ENCODE measurements at places on chromosomes 12 and 14.

DNA sequence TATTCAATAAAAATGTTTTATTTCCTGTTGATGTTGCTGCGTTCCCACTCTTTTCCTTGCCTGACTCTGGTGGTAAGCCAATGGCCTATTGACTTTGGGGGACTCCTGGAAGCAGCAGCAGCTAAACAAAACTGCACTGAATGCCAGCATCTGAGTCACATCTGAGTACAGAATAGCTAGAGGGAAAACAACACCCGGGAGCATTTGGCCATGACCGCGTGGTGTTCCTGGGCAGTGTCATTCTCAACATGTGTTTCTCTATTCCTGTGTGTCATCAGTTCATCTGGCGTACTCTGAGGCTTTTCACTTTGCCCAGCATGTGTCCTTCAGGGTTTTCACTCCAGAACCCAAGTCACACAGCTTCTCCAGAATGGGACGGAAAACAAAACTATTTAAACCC lies 238.8 kb downstream of the PAWR start:
- peak; percentile 97 for DNase-seq

GRCh38 chr14:41925409-41925808 lies 318.7 kb downstream of the LRFN5 start:
- peak; percentile 45 for DNase-seq

DNA sequence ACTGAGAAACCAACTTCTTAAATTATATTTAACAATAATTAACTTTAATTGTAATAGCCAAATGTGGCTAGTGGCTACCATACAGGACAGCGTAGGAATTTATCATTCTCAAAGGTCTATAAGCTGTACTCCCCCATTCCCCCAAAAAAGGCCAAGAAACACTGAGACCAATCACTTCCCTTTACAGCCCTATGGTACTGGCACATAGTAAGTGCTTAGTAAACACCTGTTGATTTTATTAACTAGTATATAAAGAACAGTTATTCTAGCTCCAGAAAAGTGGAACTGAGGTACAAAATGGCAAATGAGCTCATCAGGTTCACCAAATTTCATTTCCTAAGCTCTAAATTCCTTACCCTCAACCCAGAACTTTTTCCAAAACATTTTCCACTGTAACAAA lies 6.1 kb upstream of the SRSF9 start:
- no peak for DNase-seq

DNA sequence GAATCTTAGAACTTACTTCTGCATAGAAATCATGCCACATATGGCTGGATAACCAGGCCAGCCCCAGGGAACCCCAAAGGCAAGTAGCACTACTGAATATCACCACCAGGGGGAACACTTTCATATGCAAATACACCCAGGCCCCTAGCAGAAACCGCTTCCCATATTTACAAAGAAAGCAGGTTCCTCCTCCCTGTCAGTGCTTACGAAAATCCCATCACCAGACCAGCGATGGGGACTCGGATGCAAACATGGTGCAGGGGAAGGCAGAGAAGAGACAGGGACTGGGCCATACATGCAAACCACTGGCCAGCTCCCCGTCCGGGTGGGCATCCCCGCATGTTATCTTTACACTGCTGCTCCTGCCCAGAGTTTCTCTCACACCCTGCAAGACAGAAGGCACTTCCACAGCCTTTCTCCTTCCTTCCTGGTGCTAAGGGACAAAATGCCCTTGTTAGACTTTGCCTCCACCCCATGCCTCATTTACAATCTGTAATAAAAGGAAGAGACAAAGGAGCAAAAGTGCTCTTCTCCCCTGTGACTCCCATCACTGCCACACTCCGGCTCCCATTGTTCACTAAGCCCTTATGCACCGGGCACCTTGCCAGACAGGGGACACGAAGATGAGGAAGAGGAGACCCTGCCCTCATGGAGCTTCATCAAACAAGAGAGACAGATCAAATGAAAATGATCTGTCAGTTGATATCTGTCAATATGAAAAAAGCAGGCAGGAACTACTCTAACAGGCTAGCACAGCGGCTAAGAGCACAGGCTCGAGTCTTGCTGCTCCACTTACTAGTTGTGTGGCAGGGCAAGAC lies 62.3 kb downstream of the PTPN21 start:
- DNase-seq: peak; percentile 86

DNA sequence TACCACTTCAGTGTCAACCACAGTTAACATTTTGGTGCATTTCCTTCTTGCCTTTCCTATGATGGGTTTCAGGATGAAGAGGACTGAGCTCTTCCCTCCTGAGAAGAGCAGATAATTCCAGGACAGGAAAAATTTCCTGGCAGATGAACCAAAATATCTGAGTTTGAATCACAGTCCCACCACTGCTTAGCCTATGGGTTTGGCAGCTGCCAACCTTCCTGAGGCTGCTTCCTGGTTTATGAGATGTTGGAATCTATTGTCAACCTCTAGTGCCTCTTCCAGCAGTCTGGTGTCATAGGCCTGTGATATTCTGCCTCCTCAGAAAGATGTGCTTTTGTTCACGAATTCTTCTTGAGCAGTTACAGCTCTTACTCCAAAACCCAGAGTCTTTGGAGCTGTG lies 197.4 kb upstream of the FRMD6 start:
- no peak for DNase-seq

- no peak for DNase-seq
These were observed 35.0 kb upstream of the FBRSL1 start for GRCh38 chr12:132454933-132455418.

GRCh38 chr12:30269496-30269895 lies 426.2 kb downstream of the IPO8 start:
- no peak for DNase-seq

DNA sequence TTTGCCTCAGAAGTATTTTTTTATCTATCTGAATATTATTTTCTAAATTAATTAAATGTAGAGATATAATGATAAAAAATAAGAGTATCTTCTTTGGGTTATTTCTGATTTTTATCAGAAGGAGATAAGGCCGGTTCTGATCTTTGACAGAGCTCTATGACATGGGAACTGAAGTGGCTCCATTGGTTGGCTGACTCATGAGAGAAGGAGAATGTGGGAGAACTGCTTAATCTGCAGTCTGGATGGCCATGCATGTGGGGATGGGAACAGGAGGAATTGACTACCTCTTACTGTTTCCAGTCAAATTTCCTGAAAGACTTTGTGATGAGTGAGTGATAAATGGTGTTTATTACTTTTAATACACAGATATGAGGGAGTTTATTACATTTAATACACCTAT lies 155.8 kb upstream of the ATP2B1 start:
- no peak for DNase-seq

GRCh38 chr12:99372257-99372920 lies 275.2 kb upstream of the GARIN6 start:
- no peak for DNase-seq

DNA sequence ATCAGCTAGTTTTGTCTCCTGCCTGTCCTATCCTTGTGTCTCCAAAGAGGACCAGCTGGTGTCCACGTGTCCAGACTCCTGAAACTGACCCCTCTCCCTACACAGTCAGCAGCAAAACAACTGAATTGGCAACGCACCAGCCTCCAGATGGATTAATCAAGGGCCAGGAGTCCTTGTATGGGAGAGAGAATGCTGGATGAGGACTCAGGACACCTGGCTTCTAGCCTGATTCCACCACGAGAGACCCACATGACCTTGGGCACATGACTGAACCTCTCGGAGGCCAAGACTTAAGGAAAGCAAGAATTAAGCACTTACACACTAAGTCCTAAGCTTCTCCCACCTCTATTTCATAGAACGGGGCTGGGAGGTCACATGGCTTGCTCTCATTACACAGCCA lies 60.4 kb upstream of the CMKLR1 start:
- DNase-seq: no peak

- peak; percentile 92 for DNase-seq
These were observed 318.4 kb downstream of the RAD51B start for GRCh38 chr14:68137704-68138619.

DNA sequence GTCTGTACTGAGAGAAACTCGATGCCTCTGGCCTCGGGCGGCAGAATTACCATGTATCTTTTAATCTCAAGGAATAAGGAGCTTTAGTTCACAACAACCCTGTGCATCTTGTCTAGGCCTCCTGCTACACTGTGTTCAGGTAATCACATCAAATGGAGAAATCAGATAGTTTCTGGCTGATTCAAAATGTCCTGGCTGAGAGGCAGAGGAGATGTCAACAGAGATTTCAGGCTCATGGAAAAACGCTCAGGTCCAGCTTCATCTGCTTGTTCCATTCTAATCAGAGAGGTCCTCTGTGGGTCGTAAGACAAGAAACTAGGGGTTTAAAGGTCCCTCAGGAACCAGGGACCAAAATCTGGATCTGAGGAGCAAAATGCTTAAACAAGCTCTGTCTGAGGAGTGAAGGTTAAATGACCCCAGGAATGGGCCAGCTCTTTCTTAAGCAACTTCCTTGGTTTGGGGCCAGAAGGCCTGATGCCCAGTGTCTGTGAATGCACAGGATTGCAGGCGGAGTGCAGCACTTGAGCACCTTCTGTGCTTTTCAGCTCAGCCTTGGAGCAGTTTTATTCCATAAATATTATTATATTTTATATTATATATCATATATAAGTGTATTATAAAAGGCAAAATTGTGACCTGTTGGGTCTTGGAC lies 170.2 kb upstream of the PRICKLE1 start:
- DNase-seq: peak; percentile 69

- DNase-seq: peak; percentile 91
These were observed 28.0 kb downstream of the PXN start for GRCh38 chr12:120237360-120238171.

- DNase-seq: peak; percentile 26
These were observed 206.1 kb downstream of the PCNX1 start for GRCh38 chr14:71113376-71113775.

DNA sequence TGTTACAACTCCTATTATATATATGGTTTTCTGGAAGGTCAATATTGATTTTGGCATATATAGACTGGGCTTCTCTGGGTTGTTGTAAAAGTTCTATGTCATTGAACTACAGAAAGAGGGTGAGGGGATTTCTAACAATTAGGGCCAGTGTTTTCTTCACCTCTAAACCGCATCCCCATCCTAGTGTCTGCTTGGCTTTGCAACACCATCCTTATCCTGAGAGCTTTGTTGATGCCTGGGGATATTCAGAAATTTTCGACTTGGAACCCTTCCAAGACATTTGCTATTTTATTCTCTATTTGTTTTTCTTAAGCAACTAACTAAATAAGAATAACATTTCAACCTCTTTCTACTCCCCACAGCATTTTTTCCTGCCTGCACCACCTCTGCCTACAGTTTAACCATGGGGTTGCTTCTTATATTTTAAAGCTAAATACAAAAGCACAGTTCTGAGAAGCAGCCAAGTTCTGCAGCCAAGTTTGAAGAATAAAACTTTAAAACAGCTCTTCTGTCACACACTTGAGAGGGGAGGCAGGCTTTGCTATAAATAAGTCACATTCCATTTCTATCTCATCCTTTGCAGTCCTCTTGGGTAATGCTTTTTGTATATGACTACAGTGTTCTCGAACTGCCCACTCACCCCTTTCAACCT lies 53.4 kb downstream of the RGS6 start:
- no peak for DNase-seq

GRCh38 chr14:33930439-33930838 lies 20.4 kb downstream of the EGLN3 start:
- DNase-seq: no peak

DNA sequence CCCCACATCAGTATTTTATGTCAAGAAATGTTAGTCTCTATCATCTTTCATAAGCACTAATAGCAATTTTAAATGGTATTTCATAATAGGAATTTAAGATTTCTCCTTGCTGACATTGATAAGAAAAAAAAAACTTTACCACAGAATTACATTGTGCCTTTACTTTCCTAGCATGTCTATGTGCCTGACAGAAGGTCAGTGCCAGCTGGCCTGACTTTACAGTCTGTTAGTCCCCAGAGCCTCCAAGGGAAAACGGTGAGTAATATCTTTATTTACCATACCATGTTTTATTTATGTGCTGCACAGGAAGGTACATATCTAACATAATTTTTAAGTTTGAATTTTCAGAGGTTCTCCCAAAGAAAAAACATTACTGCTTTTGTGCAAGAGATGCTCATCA lies 152.0 kb upstream of the AEBP2 start:
- no peak for DNase-seq

GRCh38 chr14:34662561-34663088 lies 32.7 kb upstream of the SNX6 start:
- peak; percentile 19 for DNase-seq

- no peak for DNase-seq
These were observed 95.5 kb upstream of the KRR1 start for GRCh38 chr12:75606956-75607355.

GRCh38 chr12:124036171-124036598 lies 63.2 kb downstream of the ZNF664 start:
- DNase-seq: no peak

GRCh38 chr12:108609537-108610335 lies 11.9 kb upstream of the TMEM119 start:
- DNase-seq: peak; percentile 94

DNA sequence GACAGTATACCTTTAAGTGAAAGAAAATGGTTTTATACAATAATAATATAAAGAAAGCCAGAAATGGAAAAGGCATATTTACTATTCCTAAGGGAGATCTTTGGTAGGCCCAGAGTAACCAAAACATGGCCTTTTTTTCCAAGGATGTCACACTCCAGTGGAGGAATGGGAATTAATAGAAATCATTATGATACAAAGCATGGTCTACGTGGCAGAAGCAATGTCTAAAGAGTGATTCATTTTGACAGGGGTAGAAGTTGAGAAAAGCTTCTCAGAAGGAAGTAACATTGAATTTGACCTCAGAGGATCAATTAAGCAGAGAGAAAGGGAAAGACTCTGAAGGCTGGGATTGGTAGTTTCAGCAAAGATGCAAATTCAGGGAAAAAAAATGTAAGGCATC lies 208.6 kb downstream of the BTG1 start:
- DNase-seq: no peak

- no peak for DNase-seq
These were observed 452.7 kb upstream of the TMPO start for GRCh38 chr12:98062464-98063245.

- no peak for DNase-seq
These were observed 384.6 kb downstream of the APAF1 start for GRCh38 chr12:99029511-99030271.

DNA sequence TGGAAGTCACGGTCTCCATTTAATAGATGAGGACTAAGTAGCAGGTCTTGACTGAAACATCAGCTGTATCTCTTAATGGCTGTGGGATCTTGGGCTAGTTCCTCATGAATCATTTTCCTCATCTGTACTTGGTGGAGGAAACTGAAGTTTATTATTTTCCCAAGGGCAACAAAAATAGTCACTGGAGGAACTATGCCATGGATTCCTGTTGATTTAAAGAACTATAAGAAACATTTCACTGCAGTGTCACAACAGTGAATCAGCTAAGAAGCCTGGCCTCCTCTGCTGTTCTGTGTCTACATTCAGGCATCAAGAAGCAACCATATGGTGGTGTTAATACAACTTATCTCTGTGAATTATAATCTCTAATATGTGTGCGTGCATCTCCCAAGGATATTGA lies 200.5 kb downstream of the STXBP6 start:
- peak; percentile 85 for DNase-seq

- no peak for DNase-seq
These were observed 32.3 kb upstream of the ANKS1B start for GRCh38 chr12:100017056-100017455.

DNA sequence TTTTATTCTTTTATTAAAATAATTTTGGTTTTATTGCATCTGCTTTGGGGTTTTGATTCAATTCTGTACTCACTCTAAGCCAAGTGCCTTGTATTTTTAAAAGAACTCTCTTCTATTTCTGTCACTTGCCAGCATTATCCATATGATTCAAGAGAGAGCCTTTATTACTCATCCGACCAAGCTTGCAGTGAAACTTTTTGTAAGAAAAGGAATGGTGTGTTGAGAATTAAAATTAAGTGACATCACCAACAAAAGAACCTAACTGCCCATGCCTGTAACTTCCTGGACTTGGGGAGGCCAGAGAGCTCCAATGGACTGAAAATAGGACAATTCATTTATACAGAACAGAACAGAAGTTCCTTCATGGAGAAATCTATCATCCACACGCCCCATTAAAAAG lies 52.1 kb downstream of the GALNT4 start:
- DNase-seq: peak; percentile 85
